ENCODE measurements at places on chromosomes 7 and 10.

GRCh38 chr10:1163204-1163660 is 107.0 kb downstream of the WDR37 start:
- no peak for DNase-seq

DNA sequence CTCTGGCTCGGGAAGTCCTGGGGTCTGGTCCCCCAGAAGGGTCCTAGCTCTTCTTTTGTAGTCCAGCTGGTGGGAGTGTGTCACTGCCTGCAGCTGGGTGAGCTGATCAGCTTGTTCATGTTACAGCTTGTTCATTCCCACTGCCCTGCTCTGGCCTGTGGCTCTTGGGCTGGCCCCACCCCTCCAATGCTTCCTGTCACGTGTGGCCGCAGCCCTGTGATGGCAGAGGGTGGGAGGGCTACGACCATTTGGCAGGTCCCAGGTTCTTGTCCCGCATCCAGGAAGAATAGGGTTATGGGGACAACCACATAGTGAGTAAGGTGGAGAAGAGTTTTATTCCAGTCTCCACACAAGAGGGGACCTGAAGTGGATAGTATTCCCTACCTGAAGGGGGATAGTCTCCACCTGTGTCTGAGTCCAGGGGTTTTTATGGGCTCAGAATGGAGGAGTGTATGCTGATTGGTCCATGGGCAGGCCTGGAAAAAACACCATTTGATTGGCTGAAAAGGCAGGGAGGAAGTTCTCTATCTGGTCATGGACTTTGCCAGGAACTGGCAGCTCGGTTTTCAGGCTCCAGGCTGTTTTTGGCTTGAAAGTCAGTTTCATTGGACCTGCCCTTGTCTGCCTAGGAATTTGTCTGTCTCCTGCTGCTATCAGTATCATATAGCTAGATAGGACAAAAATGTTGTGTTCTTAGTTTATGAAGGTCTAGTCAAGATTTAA is 13.1 kb downstream of the SDHAF3 start:
- DNase-seq: no peak

GRCh38 chr10:79241990-79242619 is 105.2 kb upstream of the PPIF start:
- DNase-seq: peak; percentile 63

GRCh38 chr7:155344270-155344617 is 46.6 kb downstream of the INSIG1 start:
- DNase-seq: peak; percentile 9

DNA sequence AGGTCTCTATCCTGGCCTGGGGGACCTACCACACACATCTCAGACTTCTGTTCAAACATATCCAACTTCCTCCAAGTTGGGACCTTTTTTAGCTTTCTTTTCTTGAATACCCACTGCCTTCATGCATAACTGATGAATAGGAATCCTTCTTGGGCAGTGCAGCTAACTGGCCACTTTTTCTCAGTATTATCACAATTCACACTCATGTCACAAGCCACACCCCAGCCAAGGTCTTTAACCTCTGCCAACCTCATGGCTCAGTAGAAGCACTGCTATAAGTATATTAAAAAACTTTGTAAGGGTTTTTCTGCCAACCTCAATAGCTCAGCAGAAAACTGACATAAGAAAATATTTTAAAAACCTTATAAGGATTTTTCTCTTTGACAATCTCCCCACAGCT is 44.5 kb downstream of the HHEX start:
- DNase-seq: no peak

Data from stimulated activated CD8-positive, alpha-beta memory T cell treated with anti-CD3 and anti-CD28 coated beads, Interleukin-15, amount 100 ng/mL, for 48 hours (primary cell).